Brain (organoid and tissue), 16 donors: ENCODE measurements at places on chromosomes 11 and 22. TPM values are rescaled to one million over a fixed set of nuclear protein-coding genes. Genes with fewer than 3 reads are reported as not detected.

Gene VPS26B
- 102 TPM for polyA plus RNA-seq

Gene DDI1
- not detected for polyA plus RNA-seq

Gene LRP4
- polyA plus RNA-seq = 32.9 TPM

Gene PHOX2A
- 9.1 TPM for polyA plus RNA-seq

Gene OR8G1
- not detected for polyA plus RNA-seq
